ENCODE measurements at places on chromosomes 3 and 15.

GRCh38 chr3:17551895-17552294 is 190.5 kb downstream of the TBC1D5 start:
- no peak for DNase-seq

DNA sequence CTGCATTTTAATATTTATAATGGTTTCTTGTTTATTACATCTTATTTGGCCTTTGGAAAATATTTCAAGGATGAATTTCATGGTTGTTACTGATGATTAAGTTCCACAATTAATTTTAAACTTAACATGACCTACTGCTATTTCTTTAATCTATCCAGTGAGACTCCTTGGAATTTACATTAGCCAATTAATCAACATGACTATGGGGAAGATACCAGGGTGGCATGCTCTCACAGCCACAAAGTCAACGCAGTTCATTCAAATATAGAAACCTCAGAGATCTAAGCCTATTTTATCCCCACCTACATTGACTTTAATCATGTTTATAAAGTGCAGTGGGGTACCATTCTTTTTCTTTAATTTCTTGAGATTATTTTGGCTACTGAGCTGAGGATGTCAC is 43.6 kb upstream of the PDZRN3 start:
- no peak for DNase-seq

GRCh38 chr3:164407111-164407510 is 671.2 kb downstream of the SI start:
- DNase-seq, result no peak

- no peak for DNase-seq
Observed at GRCh38 chr3:195139876-195140240, 131.1 kb downstream of the XXYLT1 start.
